ENCODE measurements at places on chromosomes 13 and 19.

GRCh38 chr19:31715249-31715945 is 366.2 kb upstream of the TSHZ3 start:
- no peak for DNase-seq

- DNase-seq, result no peak
These were observed 32.0 kb downstream of the SLC7A9 start for GRCh38 chr19:32837531-32837930.

DNA sequence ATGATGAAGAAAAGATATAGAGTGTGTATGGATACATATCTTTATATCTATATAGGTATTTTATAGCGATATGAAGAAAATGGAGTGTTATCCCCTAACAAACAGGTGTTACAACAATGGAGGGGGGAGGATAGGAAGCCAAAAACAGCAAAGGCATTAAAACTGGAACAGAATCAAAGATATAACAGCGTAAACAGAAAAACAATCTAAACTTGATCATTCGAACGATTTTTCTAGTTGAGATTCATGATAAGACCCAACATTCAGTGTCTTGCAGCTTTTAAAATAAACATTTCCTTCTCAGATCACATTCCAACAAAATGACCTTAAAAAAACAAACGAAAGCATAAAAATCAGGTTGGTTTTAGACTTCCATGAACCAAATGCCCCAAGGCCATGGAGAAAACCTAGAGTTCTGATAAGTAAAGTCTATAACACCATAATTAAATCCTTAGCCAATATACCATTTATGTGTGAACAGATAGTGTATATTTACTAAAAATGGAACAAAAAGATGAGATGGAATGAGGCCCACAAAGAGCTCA is 55.7 kb downstream of the CAB39L start:
- DNase-seq, result no peak

DNA sequence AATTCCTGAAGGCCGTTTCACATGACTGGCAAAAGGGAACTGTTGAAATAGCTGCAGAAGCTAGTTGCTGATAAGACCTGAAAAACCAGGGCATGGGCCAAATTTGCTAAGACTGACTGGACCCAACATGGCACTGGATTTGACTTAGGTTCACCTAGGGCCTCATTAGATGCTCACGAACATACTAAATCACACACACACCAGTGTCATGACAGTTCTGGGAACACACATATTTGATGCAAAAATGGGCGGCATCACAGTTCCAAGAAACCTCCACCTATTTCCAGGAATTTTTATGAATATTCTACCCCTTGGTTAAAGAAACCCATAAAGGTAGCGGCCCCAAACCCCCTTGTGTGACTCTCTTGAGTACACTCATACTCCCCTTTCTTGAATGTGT is 99.6 kb upstream of the OBI1 start:
- DNase-seq, result no peak

DNA sequence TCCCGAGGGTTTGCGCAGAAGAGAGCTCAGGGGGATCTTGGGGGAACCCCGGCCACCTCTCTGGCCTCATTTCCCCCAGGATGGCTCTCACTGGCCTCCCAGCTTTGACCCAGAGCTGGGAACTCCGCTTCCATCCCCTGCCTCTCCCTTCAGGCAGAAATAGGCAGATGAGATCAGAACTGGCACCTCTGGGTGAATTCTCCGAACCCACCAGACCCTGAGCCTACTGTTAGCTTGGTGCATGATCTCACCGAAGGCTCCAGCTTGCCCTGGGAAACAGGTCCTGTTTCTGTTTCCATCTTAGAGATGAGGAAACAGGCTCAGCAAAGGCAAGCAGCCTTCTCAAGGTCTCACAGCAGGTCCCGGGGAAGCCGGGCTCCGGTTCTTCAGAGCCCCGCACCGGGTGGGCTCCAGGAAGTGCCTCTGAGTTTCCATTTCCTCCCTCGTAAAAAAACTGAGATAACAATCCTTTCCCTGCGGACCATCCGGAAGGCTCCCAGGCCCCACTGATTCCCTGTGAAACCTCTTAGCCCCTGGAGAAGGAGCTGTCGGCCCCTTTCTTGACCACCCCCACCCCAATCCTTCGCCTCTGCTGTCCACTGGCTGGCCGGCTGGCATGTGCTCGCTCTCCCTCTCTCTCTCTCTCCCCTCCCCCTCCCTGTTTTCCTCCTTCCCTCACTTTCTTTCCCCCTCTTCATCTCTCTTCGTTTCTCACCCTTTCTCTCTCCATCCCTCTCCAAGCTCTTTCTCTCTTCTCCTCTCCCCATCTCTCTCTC is 2.1 kb downstream of the NECTIN2 start:
- peak; percentile 57 for DNase-seq

- DNase-seq, result no peak
These were observed 44.7 kb upstream of the SIAH3 start for GRCh38 chr13:45896285-45896684.

DNA sequence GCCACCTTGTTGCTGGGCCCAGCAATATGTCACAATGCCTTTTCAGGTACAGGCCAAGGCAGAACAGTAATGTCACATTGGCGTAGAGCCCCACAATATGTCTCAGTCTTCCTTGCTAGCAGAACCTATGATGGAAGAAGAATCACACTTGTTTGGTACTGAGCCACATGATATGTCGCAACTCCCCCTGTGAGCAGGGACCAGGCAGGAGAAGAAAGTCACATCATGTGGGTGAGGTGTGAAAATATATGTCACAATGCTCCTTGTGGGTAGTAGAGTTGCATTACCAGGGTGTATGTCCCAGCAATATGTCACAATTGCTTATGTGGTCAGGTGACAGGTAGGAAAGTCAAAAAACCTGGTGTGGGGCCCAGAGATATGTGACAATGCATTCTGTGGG is 7.1 kb upstream of the ZNF91 start:
- peak; percentile 28 for DNase-seq

DNA sequence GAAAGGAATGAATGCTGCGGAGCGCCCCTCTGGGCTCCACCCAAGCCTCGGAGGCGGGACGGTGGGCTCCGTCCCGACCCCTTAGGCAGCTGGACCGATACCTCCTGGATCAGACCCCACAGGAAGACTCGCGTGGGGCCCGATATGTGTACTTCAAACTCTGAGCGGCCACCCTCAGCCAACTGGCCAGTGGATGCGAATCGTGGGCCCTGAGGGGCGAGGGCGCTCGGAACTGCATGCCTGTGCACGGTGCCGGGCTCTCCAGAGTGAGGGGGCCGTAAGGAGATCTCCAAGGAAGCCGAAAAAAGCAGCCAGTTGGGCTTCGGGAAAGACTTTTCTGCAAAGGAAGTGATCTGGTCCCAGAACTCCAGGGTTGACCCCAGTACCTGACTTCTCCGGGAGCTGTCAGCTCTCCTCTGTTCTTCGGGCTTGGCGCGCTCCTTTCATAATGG is 8.6 kb downstream of the PDX1 start:
- DNase-seq, result no peak

- no peak for DNase-seq
These were observed 36.7 kb downstream of the USPL1 start for GRCh38 chr13:30654430-30654829.

- no peak for DNase-seq
These were observed 118.7 kb downstream of the POSTN start for GRCh38 chr13:37479916-37480315.

DNA sequence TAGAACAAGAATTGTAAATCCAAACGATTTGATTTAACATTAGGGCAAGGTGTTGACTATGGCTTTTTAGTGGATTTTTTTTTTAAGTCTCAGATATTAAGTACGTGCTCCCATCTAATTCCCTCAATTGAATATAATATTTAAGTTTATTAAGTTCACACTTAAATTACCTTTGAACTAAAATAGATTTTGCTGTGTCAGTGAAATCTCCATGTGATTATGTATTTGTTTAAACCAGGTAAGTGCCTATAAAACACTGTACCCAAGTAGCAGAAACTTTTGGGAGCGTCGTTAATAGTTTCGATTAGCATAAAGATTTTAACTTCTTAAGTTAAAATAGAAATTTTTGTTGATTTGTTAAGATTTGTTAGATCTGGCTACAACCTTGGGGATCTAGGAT is 1.6 kb downstream of the CLN5 start:
- DNase-seq, result no peak

All from activated CD8-positive, alpha-beta memory T cell treated with anti-CD3 and anti-CD28 coated beads for 24 hours (primary cell).